ENCODE measurements at places on chromosomes 2 and 18. TPM values are rescaled to one million over a fixed set of nuclear protein-coding genes. Genes with fewer than 3 reads are reported as not detected.

The PDCD1 gene
- total RNA-seq, result 0.14 TPM

The ANKRD23 gene
- 3.3 TPM for total RNA-seq

The MC2R gene
- not detected for total RNA-seq

GRCh38 chr2:189657867-189658266 is 3.4 kb upstream of the ASNSD1 start:
- no peak for DNase-seq

DNA sequence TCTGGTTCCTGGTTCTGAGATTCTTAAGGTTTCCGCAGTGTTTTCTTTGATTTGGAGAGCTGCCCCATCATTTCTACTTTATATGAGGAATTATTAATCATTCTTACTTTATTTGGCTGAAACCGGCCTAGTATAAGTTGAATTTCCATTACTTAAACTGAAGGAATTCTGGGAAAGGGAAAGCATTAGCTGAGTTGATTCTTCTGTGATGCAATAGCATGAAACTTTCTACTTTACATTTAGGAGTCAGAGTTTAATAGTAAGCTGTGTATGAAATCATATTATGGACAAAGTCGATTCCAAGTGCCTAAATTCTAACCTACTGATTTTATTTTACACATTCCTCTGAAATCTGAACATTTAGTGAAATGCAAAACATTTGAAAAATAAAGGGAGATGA is 1269.7 kb upstream of the ZEB2 start:
- DNase-seq, result no peak

DNA sequence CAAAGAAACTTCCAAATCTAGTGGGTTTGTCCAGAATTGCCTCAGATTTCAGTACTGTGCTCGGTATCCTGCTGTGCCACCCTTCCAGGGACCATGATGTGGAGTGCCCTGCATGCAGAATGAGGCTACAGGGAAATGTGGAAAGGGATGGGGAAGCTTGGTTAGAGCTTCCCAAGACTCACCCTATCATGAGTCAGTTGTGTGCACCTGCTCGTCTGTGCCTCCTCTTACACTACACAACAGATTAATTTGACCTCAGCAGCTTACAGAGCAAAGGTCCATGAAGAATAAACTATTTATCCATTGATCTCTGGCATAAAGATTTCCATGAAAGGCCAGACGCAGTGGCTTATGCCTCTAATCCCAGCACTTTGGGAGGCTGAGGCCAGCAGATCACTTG is 21.3 kb upstream of the NCK2 start:
- DNase-seq, result no peak

DNA sequence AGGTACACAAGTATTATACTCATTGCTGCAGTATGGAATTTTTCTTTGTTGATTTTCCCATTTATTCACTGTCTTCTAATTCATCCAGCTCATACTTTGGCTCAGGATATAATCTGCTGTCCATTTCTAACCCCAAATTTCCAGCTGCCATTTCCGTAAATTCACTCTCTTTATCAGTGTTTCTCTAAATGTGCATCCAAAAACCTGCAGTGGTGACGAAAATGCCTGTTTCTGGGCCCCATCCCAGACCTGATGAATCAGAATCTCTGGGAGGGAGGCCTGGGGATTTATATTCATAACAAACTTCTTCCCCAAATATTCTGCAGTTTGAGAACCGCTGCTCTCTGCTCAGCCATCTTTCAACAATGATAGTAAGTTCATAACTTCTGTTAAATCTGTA is 86.6 kb downstream of the VWC2L start:
- DNase-seq, result no peak
